Memory B cell (primary cell): ENCODE measurements at places on chromosomes 2 and 18.

- no peak overlapping the region for H3K27ac ChIP-seq
- no peaks in the 10 kb centered on the region for H3K36me3 ChIP-seq
- no peak for DNase-seq
Measured at GRCh38 chr18:52426041-52426440, 86.0 kb downstream of the DCC start.

DNA sequence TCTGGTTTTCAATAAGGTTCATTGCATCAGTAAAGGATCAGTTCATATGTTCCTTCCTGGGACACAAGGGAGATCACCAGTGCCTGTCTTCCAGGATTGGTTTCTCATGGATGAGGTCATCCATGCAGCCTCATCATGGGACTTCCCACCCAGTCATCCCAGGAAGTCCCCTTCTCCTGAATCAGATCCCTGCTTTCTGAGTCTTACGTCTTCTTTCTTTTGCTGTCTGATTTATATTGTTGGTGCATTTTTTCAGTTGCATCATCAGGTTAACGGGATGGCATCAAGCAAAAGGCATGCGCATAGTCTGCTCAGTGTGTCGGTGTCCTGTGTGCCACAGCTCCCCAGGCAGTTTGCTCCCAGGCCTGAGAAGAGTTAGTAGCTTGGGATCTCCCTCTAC is 105.9 kb downstream of the SOX11 start:
- H3K27ac ChIP-seq: no peak overlapping the region
- H3K4me3 ChIP-seq: no peak overlapping the region
- H3K27me3 ChIP-seq: no peaks in the 10 kb centered on the region
- no peak for DNase-seq
- no peaks in the 10 kb centered on the region for H3K36me3 ChIP-seq
- H3K4me1 ChIP-seq: no peaks in the 10 kb centered on the region

- H3K4me3 ChIP-seq: no peak overlapping the region
- H3K36me3 ChIP-seq: peaks cover 2% of the 10 kb centered on the region
- H3K4me1 ChIP-seq: no peaks in the 10 kb centered on the region
- H3K27me3 ChIP-seq: peaks cover 7% of the 10 kb centered on the region
- H3K27ac ChIP-seq: no peak overlapping the region
- DNase-seq: no peak
Measured at GRCh38 chr18:10588975-10589374, 63.1 kb downstream of the NAPG start.

- no peak overlapping the region for H3K4me3 ChIP-seq
- no peak overlapping the region for H3K27ac ChIP-seq
- peaks cover 14% of the 10 kb centered on the region for H3K27me3 ChIP-seq
- peaks cover 2% of the 10 kb centered on the region for H3K4me1 ChIP-seq
- peak; percentile 25 for DNase-seq
- no peaks in the 10 kb centered on the region for H3K36me3 ChIP-seq
Measured at GRCh38 chr2:20015482-20016083, 3.1 kb upstream of the MATN3 start.

DNA sequence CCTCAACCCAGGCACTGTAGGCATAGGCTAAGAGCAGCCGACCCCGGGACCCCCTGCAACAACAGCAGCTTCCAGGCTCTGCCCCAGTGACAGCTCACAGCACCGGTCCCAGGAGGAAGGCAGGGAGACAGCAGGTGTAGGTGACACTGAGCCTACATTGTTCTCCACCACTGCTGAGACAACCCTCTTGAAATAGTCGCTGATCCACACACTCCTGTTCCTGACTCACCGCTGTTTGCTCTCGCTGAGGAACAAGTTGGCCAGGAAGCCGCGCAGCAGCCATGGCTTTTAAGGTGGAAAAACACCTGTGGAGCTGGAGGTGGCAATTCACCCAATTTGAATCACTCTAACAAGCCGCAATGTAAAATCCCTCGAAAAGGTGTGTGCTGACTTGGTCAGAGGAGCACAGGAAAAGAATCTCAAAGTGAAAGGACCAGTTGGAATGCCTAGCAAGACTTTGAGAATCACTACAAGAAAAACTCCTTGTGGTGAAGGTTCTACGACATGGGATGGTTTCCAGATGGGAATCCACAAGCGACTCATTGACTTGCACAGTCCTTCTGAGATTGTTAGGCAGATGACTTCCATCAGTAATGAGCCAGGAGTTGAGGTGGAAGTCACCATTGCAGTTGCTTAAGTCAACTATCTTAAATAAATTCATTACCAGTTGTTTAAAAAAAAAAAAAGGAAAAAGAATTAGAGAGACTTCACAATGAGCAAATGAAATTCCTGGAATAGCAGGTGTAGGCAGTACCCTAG is 167.5 kb downstream of the ARL4C start:
- no peak for DNase-seq
- peaks cover 12% of the 10 kb centered on the region for H3K27me3 ChIP-seq
- H3K36me3 ChIP-seq: peaks cover 2% of the 10 kb centered on the region
- H3K4me3 ChIP-seq: no peak overlapping the region

GRCh38 chr2:240139011-240139441 is 1.4 kb downstream of the OTOS start:
- H3K4me3 ChIP-seq: no peak overlapping the region
- H3K4me1 ChIP-seq: peaks cover 21% of the 10 kb centered on the region
- peaks cover 3% of the 10 kb centered on the region for H3K27me3 ChIP-seq
- no peak overlapping the region for H3K27ac ChIP-seq

GRCh38 chr2:120691410-120691809 is 44.3 kb upstream of the GLI2 start:
- peaks cover 11% of the 10 kb centered on the region for H3K27me3 ChIP-seq
- H3K27ac ChIP-seq: no peak overlapping the region
- H3K4me3 ChIP-seq: no peak overlapping the region
- DNase-seq: no peak
- peaks cover 5% of the 10 kb centered on the region for H3K4me1 ChIP-seq

DNA sequence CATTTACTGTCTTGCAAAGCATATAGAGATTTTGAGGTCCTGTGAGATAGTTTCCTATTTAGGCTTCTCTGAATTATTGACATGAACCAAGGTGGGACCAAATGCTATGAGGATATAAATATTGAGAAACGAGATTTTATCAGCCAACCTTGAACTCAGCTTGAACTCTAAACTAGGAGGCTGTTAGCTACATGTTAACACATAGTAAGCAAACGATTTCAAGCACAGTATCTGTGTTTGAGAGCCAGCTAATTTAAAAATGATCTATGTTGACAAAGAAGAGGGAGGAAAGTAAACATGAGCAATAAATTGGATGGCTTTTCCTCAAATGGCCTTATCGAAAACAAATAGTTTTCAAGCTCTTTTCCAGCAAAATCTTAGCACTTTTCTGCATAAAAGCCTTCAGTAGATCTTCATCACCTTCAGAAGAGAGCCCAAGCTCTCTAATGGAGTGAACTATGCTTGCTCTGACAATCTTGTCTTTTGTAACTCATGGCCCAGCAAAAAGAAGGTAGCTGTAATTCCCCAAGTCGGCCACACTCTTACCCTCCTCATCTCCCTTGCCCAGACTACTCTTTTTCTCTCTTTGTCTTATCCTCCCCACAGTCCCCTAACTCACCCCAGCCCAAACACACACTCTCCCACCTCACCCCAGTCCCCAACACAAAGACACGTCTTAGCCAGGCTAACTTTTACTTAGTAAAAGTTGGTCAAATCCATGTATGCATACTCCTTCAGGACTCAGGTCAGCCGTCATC is 14.7 kb downstream of the CD28 start:
- H3K27me3 ChIP-seq: peaks cover 25% of the 10 kb centered on the region
- no peak overlapping the region for H3K4me3 ChIP-seq
- H3K27ac ChIP-seq: no peak overlapping the region
- H3K4me1 ChIP-seq: no peaks in the 10 kb centered on the region
- no peaks in the 10 kb centered on the region for H3K36me3 ChIP-seq

DNA sequence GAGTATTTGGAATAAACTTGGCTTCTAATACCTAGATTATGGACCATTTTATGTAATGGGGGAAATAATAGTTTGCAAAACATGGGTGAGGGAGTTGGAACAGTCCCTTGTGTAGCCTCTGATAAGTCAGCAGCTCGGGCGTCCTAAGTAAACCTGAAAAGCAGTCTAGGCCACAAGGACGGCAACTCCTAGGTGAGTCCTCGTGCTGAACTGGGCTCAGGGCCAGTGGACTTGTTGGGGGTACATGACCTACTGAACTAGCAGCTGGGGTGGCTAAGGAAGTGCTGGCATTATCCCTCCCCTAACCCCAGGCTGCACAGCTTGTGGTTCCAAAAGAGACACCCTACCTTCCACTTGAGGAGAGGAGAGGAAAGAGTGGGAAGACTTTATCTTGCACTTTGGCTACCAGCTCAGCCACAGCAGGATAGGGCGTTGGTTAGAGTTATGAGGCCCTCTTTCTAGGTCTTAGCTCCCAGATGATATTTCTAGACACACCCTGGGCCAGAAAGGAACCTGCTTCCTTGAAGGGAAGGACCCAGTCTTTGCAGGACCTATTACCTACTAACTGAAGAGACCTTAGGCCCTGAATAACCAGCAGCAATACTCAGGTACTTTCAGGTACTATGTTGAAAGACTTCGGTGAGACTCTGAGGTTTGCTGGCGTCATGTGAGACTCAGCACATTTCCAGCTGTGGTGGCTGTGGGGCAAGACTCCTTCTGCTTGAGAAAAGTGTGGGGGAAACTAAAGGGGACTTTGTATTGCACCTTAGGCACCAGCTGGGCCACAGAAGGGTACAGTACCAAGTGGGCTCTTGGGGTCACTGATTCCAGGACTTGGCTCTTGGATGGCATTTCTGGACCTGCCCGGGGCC is 71.0 kb downstream of the AQP4 start:
- H3K27ac ChIP-seq: no peak overlapping the region
- H3K4me3 ChIP-seq: no peak overlapping the region
- no peaks in the 10 kb centered on the region for H3K36me3 ChIP-seq
- peaks cover 1% of the 10 kb centered on the region for H3K27me3 ChIP-seq
- no peaks in the 10 kb centered on the region for H3K4me1 ChIP-seq

DNA sequence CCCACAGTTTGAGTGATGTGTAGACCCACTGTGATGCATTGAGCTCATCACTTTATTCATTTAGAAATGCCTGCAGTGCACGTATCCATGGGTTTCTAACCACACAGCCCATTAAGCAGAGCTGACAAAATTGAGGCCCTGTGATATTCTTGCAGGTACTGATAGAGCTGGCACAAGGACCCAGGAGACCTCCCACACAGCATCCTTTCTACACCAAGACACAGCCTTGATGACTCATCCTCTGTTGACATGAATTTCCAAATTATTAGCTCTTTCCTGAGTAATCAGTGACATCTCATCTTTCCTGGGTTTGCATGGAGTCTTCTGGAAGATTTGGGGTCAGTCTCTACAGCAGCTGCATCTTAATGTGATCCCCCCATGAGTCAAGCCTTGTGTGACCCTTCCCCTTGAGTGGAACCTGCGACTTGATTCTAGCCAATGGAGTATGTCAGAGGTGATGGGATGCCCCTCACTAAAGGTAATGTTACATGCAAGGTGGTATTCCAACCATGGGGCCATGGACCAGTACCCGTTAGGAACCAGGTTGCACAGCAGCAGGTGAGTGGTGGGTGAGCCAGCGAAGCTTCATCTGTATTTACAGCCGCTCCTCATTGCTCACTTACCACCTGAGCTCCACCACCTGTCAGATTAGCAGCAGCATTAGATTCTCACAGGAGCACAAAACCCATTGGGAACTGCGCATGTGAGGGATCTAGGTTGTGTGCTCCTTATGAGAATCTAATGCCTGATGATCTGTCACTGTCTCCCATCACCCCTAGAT is 181.1 kb upstream of the ARL4C start:
- no peak overlapping the region for H3K4me3 ChIP-seq
- no peak for DNase-seq
- H3K4me1 ChIP-seq: peaks cover 2% of the 10 kb centered on the region
- H3K27me3 ChIP-seq: peaks cover 7% of the 10 kb centered on the region
- no peaks in the 10 kb centered on the region for H3K36me3 ChIP-seq

GRCh38 chr2:33214857-33215256 is 261.6 kb upstream of the RASGRP3 start:
- DNase-seq: no peak
- peaks cover 4% of the 10 kb centered on the region for H3K4me1 ChIP-seq
- H3K36me3 ChIP-seq: no peaks in the 10 kb centered on the region
- no peak overlapping the region for H3K27ac ChIP-seq
- H3K27me3 ChIP-seq: peaks cover 12% of the 10 kb centered on the region
- H3K4me3 ChIP-seq: no peak overlapping the region

- peaks cover 23% of the 10 kb centered on the region for H3K4me1 ChIP-seq
- peaks cover 13% of the 10 kb centered on the region for H3K36me3 ChIP-seq
- no peak overlapping the region for H3K4me3 ChIP-seq
- DNase-seq: no peak
- peak overlapping the region; percentile 14 for H3K27ac ChIP-seq
Measured at GRCh38 chr2:27128668-27129571, 5.3 kb downstream of the ABHD1 start.

DNA sequence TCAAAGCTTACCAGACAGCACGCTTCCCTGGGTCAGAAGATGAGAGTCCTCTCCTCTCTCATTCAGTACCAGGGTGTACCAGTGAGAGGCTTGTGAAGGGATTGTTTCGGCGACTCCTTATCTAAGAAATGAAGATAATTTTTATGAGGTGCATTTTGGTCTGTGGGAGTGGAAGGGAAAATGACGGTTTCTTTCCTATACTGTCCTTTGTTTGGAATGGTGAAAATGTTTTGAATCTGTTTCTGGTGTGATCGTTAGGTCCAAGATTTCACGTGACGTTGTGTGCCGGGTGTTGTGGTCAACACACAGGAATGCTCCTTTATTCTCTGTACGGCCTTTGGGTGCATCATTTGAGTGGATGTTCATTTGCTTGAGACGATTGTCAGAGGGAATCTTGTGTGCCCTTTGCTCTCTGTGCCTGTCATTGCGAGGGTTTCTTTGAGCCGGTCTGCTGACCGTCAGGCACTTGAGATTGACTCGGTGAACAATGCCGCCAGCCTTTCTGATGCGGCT is 183.5 kb downstream of the AGAP1 start:
- peaks cover 6% of the 10 kb centered on the region for H3K27me3 ChIP-seq
- H3K4me1 ChIP-seq: no peaks in the 10 kb centered on the region
- no peak overlapping the region for H3K27ac ChIP-seq
- DNase-seq: no peak
- no peaks in the 10 kb centered on the region for H3K36me3 ChIP-seq

DNA sequence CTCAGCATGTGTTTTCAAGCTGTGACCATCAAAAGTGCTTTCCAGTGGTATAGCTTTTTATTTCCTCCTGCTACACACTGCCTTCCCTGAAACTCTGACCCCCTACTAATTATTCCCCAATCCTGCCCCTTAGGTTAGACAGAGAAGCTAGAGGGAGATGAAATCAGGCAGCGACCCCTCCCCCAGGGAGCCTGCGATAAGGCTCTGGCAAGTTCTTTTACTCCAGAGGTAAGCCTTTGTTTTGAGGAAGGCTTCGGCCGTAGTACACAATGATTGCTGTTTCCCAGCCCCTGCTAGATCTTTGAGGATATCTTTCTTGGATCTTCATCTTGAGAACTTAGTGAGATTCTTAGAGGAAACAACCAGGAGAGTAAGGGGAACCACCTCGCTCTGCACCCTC is 33.5 kb upstream of the NOL4 start:
- H3K4me3 ChIP-seq: no peak overlapping the region
- no peak overlapping the region for H3K27ac ChIP-seq
- H3K36me3 ChIP-seq: no peaks in the 10 kb centered on the region
- no peak for DNase-seq
- H3K27me3 ChIP-seq: no peaks in the 10 kb centered on the region
